ENCODE measurements at places on chromosomes 5 and 9.
A peak's percentile ranks its signal among the peaks of the same experiment; 100 is the strongest.

DNA sequence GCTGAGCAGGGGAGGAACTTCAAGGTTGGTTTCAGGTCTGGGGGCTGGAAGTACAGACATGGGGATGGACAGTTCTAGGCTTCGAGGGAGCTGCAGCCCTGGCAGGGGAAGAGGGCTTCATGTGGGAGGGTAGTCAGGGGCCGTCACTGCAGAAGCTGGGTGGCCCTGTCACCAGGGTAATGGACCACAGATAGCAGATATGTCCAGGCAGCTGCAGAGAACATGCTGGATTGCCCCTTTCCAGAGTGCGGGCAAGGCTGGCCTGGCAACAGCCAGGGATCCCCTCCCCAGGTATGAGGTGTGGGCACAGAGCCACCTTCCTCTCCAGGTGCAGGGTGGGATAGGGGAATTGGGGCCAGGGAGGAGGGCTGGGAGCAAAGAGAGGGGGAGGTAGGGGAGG is 206.5 kb downstream of the GADD45G start:
- DNase-seq, result no peak

- no peak for DNase-seq
These were observed 96.5 kb upstream of the RPS23 start for GRCh38 chr5:82374637-82375036.

DNA sequence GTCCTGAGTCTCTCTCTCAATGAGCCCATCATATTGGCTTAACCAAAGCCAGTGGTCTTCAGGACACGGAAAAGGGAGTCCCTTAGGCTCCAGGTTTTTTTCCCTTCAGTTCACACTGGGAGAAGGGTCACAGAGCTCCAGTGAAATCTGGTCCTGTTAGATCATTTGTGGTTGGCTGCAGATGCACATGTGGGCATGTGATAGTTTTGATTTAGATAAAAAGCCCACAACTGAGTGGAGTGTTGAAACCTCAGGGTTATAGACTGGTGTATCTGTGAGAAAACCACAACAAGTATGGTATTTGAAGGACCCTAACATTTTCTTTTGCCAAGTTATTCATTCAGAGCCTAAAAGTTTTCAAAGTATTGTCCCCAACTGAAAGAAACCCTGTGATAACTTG is 46.7 kb downstream of the PRLR start:
- no peak for DNase-seq

DNA sequence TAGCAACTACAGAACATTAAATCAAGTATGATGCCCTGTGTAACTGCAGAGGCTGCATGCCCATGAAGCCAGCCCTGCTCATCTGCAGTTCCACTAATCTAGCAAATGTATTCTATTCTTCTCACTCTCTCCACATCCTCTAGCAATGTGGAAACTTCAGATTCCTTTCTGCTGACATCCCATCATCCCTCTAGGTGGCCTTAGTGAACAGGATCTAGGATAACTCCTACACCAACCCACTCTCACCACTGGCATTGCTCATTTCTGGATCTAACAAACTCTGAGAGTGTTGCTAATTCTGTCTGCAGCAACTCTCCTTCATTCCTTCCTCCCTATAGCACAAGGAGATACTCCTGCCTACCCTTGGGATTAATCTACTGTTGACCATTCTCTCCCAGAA is 80.8 kb downstream of the FAM81B start:
- peak; percentile 3 for DNase-seq

DNA sequence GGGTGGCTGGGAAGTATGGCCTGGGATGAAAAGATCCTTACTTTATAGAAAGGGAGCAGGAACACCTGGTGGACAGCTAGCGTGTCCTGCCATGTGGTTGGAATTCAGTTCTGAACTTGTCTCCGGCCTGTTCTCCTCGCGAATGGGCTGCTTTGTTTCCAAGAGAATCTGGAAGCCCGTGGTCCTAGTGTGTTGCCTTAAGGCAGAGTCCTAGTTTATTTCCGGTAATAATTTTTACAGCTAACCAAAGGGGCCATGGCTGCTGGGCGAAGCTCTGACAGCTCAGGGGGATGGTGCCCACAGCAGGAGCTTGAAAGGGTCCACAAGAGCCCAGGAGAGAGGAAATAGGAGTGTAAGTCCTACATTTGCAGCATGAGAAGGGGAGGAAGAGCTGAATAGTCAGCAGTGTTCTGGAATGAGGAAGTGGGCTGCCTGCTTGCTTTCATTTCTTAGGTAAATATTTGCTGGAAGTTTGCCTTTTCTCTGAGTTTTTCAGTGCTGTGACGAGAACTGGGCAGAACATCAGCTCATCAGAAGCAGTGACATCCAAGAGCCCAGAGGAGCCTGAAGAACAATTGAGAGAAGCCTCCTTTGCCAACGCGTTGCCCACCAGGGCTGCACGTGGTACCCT is 13.1 kb upstream of the IGFBPL1 start:
- peak; percentile 54 for DNase-seq

GRCh38 chr9:82930116-82930515 is 132.8 kb downstream of the RASEF start:
- DNase-seq, result no peak

DNA sequence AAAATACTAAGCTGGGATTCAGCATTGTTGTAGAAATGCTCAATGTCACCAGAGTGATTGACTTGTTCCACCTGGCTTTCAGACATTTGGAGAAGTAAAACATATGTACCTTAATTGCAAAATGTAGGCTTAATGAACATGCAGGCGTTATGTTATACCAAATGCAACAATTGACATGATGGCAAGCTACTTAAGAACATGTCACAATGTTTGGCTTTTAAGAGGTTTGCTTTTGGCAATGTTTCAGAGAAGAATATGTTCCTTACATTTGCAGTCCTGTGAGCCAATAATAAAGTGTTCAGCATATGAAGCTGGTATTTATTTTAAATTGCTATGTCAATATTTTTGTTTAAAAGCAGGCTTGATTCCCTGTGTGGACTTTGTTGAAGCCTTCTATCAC is 111.7 kb upstream of the NUDT12 start:
- peak; percentile 35 for DNase-seq

DNA sequence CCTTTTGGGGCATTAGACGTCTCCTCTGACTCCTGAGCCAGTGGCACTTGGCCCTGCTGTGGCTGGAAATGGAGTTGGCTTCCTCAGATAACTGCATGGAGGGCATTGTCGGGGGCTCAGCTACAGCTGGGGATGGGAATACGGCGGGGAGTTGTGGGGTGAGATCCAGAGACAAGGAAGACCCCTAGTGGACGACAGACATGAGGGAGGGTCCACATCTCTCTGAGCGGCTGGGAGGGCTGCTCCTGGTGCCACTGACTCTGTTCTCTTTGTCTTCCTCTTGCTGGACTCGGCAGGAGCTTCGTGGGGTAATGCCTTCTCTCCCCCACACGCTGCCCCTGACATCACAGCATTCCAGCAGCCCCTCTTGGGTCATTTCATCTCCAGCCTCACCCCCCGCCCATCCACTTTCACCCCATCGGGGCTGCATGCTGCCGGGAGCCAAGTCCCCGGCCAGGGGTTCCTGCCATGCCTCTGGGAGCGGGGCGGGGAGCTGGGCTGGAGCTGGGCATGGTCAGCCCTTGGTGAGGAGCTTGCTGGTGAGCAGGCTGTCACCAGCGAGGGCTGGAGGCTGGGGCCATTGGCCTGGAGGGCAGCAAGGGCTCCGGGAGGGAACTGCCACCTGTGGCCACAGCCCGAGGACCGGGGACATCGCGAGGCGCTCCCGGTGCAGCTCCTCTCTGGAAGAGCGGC is 172.3 kb downstream of the CACNA1B start:
- DNase-seq, result no peak

DNA sequence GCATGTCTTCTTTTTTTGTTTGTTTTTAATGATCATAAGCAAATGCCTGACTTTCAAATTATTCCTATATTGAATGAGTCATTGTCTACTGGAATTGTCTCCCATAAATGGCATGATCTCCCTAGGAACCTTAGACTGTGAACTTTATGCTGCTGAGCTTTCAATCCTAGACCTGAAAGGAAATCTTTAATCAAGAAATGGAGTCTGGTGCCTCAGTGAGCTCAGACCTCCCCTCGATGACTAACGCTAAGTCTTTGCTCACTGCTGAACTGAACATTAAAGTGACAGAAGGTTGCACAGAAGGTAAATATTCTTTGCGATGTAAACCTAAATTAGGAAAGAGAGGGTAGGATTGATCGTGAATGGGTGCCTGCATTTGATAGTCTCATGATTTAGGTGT is 745.2 kb upstream of the WWC1 start:
- no peak for DNase-seq

GRCh38 chr9:98504298-98505282 is 204.1 kb downstream of the GABBR2 start:
- DNase-seq, result no peak

DNA sequence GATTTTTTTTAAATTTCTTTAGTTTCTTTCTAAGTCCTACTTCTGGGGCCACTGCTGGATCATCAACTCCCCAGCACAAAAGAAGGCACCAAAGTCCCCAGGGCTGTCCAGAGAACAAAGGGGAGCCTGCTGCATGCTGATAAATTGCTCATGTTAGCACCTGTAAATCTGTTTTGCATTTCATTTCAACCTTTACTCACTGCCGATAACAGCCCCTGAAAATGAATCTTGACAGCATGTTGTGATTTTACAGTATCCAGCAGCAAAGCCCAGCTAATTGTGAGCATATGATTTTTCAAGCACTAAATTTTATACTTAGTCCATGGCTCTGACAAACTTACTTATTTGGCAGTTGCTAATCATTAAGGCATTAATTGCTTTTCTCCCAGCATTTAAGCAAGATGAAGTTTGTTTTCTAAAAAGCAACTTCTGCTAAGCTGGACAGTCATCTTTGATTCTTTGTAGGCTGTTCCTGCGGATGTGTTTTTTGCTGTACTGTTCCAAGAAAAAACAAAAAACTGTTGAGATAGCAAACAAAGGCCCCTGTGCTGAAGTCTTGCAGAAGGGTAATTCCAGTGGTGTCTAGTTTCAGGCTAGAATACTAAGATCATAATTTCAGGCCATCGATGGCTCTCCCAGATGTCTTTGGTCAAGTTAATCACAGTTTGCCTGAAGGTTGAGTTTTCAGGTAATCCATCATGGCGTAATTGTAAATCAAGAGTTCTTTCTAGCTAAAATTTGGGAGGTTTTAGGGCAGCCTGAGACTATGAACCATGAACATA is 73.1 kb upstream of the GAS1 start:
- DNase-seq, result no peak

DNA sequence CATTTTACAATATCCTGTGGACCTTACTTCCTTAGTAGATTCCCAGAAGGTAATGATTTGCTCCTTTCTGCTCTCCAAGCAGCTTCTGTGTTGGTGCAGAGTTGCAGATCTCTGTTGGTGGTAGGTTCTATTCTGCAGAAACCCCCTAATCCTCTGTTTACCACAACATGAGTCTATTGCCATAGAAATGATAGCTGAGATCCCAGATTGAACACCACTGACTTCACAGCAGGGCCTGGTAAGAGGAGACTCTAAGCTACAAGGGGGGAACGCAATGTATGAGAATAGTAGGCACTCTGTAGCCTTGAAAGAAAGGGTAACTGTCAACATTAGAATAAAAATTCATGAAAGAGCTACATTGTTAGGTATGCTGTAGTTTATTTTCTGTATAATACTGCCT is 59.5 kb downstream of the MUSK start:
- DNase-seq, result no peak

GRCh38 chr9:25350011-25350410 is 328.2 kb downstream of the TUSC1 start:
- no peak for DNase-seq

- no peak for DNase-seq
These were observed 23.8 kb downstream of the CAMSAP1 start for GRCh38 chr9:135883410-135884089.

GRCh38 chr9:14466429-14466818 is 152.5 kb upstream of the NFIB start:
- no peak for DNase-seq

DNA sequence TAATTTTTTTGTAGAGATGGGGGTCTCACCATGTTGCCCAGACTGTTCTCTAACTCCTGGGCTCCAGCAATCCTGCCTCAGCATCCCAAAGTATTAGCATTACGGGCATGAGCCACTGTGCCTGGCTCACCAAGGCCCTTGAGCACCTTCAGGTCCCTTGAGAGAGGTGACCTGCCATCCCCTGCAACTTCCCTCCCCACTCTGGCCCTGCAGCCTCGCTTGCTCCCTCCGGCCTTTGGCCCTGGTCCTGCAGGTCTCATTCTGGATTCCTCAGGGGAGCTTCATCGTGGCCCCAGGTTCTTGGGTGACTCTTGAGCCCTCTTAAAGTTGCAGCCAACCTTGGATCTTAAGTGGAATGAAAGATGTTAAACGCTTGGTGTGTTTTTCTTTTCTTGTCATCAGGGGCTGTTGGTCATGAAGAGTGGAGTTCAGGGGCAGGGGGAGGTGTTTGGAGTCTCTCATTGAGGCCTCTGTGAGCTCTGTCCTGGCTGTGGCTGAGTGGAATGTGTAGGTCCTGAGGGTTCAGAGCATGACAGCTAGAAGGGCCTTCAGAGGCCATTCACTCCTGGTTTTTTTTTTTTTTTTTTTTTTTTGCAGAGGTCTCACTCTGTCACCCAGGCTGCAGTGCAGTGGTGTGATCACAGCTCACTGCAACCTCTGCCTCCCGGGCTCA is 33.0 kb downstream of the PPARGC1B start:
- no peak for DNase-seq

DNA sequence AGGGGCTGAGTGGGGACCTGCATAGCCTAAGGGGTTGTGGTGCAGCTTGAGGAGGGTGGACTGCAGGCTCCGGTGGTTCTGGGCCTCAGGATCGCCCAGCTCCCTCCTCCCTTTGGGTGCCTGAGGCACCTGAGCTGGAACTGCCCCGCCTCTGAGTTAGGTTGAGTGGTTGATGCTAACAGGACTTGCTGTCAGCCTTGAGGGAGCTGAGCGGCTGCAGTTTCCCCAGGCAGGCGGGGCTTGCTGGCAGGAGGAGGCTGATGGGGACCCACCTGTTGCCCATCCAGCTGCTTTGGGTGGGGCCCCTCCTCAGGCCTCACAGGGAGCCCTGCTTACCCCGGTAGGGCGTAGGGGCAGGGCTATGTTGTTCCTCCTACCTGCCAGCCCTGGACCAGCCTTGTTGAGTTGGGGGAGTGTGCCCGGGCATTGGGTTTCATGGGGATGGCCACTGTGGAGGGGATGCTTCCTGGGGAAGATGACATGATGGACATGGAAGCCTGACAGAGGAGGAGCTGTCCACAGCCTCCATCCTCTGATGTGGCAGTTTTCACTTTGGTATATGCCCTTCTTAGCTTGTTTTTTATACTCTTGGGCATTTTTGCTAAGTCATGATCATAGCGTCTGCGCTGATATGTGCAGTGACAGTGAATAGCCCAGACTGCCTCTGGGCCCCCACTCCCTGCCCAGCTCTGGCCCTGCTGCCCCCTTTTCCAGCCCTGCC is 14.3 kb downstream of the WNK2 start:
- no peak for DNase-seq

- DNase-seq, result no peak
These were observed 30.0 kb upstream of the PPP1R2B start for GRCh38 chr5:156819967-156820581.

DNA sequence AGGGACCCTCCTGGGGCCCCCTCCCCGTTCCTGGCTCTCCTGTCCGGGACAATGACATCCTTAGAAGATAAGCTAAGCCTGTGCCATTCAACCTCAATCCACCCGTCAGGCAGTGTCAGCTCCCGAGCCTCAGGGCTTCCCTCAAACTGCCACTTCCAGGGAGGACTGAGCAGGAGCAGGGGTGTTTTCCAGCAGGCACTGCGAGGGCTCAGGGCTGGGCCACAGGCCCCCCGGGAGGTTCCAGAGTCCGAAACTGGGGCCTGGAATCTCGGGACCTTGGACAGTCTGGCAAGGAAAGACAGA is 26.2 kb downstream of the LHX3 start:
- no peak for DNase-seq

GRCh38 chr9:125558453-125559092 is 148.4 kb downstream of the MAPKAP1 start:
- peak; percentile 86 for DNase-seq

Measured in fibroblast of lung (primary cell).